ENCODE measurements at places on chromosomes 2 and 18.

- DNase-seq = no peak
These were observed 926 bp downstream of the NDUFV2 start for GRCh38 chr18:9103376-9103873.

- DNase-seq = no peak
These were observed 66.1 kb upstream of the DTNA start for GRCh38 chr18:34643989-34644388.

DNA sequence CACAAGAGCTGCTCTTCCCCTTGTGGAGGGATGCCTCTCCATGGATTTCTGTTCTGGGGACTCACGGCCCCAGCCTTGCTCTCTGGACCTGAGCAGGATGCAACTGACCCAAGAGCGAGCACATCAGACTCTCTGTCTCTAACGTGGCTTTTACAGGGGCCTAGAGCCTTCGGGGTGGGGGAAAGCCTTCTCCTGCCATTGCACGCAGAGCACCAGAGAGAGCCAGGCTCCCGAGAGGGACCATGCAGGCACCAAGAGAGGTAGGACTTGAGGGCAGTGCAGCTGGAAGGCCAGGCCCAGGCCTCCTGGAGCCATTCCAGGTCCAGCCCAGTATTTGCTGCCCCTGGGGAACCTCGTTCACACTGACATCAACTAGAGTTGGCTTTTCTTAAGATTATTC is 475.6 kb upstream of the MYT1L start:
- DNase-seq = no peak

DNA sequence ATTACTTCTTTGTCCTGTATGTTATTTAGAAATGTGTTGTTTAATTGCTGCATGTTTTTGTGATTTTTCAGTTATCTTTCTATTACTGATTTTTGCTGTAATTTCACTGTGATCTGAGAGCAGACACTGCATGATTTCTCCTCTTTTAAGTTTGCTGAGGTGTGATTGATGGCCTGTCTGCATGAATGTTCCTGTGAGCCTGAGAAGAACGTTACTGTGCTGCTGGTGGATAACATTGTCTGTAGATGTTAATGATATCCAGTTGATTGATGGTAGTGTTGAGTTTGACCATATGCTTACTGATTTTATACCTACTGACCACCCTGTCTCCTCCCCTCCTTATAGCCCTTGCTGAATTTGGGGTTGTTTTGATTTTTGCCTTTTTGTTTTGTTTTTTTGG is 37.4 kb upstream of the KCNG2 start:
- no peak for DNase-seq

DNA sequence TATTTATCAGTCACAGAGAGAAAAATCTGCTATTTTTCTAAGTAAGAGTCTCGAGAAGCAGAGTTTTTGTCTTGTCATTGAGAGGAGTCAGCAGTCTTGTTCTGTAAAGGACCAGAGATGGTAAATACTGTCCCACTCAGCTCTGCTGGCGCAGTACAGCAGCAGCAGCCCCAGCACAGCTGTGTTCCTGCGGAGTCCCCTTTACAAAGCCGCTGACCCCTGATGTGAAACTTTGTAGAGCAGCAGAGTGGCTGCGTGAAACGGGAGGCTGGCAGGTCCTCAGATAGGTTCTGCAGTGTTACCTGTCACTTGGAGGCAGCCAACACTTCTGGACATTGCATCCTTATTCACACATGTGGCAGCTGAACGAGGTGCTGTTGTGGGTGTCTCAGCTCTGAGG is 45.2 kb downstream of the TMEM185B start:
- no peak for DNase-seq

DNA sequence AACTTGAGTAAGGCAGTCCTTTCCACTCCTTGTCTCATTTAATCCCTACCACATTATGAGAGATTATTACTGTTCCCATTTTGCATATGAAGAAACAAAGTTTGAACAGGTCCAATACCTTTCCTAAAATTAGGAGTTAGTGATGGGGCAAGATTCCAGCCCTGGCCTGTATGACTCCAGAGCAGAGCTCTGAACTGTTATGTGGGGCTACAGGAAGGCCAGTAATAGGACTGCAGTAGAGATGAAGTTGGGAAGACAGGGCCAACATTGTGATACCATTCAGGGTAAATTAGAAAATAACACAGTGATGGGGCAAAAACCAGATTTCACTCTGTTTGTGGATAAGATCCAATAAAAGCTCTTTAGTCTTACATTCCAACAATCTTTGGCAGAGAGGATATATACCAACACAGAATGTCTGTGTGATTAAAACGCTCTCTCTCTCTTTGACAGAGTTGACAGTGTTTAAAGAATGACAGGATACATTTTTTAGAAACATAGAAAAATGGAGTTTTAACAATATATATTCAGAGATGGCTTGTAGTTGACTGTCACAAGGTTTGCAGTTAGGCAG is 22.7 kb downstream of the KATNAL2 start:
- DNase-seq = no peak

- DNase-seq = no peak
These were observed 45.3 kb downstream of the CD28 start for GRCh38 chr2:203751685-203752271.

DNA sequence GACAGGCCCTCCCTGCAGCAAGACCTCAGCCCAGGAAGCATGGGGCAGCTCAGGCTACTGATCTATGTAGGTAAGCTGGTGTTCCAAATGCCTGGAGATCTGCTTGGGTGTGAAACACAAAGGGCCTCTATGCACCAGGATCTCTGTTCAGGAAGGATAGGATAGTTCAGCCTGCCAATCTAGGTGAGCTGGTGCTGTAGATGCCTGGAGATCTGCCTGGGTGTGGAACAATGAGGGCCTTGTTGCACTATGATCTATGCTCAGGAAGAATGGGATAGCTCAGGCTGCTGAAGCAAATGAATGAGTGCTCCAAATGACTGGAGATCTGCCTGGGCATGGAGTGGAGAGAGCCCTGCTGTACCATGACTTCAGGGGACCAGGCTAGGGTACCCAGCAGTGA is 48.9 kb upstream of the MYL1 start:
- DNase-seq = no peak

DNA sequence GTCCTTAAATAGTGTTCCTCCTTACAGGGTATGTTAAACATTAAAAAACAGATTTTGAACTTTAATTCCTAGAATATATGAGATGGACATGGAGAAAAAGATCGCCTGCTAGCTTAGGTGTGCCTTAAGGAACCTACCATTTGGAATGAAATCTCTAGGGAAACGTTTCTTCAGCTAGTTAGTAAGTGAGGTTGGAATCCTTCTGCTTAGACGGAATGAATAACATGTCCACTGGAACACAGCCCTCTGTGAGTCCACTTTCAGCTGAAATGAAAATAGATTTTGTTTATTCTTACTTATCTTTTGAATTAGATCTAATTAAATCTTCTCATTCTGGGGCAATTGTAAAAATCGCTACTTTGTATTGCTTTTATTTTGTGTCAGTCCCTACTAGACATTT is 28.4 kb downstream of the NAB1 start:
- no peak for DNase-seq

GRCh38 chr18:33653231-33653630 is 75.2 kb downstream of the ASXL3 start:
- DNase-seq = no peak

DNA sequence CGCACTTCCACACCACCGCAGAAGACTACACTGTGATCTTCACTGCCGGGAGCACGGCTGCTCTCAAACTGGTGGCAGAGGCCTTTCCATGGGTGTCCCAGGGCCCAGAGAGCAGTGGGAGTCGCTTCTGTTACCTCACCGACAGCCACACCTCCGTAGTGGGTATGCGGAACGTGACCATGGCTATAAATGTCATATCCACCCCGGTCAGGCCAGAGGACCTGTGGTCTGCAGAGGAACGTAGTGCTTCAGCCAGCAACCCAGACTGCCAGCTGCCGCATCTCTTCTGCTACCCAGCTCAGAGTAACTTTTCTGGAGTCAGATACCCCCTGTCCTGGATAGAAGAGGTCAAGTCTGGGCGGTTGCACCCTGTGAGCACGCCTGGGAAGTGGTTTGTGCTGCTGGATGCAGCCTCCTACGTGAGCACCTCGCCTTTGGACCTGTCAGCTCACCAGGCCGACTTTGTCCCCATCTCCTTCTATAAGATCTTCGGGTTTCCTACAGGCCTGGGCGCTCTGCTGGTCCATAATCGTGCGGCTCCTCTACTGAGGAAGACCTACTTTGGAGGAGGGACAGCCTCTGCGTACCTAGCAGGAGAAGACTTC is 12.5 kb downstream of the MOCOS start:
- no peak for DNase-seq

DNA sequence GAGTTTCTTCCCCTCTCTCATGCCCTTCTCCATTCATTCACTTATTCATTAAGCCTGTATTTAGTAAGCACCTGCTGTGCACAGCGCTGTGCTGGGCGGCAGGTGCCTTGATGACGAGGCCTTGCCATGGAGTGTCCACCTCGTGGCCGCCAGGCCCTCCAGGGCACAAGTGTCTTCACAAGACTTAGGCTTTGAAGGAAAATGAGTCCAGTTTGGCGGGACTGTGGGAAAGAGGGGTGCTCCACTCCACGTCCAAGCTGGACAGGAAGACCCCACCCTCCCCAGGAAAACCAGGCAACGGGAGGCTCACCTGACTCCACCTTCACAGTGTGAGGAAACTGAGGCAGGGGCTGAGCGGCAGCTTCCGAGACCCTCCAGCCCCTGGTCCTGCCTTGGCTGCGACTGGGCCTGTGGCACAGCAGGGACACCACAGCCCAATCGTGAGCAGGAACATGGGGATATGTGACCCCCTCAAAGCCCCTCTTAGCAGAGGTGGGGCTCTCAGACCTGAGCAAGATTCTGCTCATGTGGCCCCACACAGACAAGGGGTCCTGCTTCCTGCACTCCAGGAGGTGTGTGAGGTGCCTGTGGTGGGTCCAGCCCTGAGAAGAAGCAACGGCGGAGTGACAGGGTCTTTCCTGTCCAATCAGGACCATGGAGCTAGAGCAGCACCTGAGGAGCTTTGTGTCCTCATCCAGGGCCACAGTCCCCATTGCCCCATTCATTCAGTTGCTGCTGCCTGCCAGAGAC is 110.3 kb upstream of the ODC1 start:
- no peak for DNase-seq

DNA sequence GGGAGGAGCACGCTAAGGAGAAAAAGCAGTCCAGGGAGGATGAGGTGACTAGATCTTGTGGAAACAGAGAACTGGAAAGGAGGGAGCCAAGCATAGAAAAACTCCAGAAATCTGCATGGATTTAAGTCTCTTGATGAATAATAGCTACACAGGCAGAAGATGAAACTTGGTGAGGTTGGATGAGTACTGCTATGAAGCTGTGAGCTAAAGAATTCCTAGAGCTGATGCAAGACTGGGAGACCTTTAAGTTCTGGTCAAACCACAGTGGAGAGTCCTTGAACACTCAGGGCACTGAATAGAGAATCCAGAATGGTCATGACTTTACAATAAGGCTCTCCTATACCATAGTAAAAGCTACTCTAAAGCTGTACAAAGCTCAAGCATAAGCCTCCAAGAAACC is 18.4 kb upstream of the PIEZO2 start:
- no peak for DNase-seq

GRCh38 chr2:78011251-78011650 is 489.1 kb upstream of the LRRTM4 start:
- DNase-seq = no peak

DNA sequence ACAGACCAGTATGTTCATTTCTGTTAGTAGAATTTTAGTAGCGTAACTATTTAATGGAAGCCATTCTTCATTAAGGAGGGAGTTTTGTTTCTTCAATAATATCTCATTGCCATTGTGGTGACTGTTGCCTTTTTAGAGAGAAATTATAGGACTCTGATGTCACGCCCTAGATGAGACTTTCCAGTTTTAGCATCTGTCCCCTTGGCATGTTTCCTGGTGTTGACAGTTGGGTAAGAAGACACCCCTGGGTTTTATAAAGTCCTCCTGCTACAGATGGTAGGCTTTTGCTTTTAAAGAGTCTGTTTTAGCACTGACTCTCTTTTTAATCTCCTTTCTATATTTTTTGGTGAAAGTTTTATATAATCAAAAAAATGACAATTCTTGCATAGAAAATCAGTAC is 41.9 kb downstream of the KCNJ3 start:
- no peak for DNase-seq

DNA sequence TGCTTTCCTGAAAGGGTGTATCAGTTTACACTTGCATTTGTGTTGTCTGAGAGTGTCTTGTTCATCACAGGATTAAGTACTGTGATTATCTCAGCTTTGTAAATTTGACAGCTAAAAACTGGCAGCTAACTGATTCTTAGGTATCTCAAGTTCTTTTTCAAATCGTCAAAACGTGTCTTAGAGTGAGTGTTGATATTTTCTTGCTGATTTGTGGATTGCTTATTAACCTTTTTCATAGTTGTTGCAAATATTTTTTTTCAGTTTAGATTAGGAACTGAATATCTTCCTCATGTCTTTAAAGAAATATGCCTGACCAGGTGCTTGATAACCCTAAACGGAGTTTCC is 41.9 kb downstream of the LRRFIP1 start:
- DNase-seq = no peak

Measured in central memory CD8-positive, alpha-beta T cell (primary cell).